ENCODE measurements at places on chromosomes 1 and 21. TPM values are rescaled to one million over a fixed set of nuclear protein-coding genes. Genes with fewer than 3 reads are reported as not detected.

Gene C1orf116
- not detected for total RNA-seq

Gene CLCA1
- total RNA-seq: not detected

Gene CD1D
- total RNA-seq: under 0.01 TPM

Gene TINAGL1
- total RNA-seq: 742 TPM

Gene TTLL7
- 19.4 TPM for total RNA-seq

Gene LRRC53
- total RNA-seq: not detected

Gene PTPN14
- total RNA-seq: 45.2 TPM

Gene HES2
- total RNA-seq: 0.77 TPM

Gene IQCC
- total RNA-seq: 1.7 TPM

Gene POGK
- 20.0 TPM for total RNA-seq

Gene RXRG
- total RNA-seq: not detected

Gene ETNK2
- 3.7 TPM for total RNA-seq
